ENCODE measurements at places on chromosomes 5 and 9.

GRCh38 chr5:83498585-83498984 is 27.0 kb downstream of the VCAN start:
- no peak for DNase-seq

GRCh38 chr5:141637123-141637766 is 448 bp downstream of the RELL2 start:
- DNase-seq: peak; percentile 91

DNA sequence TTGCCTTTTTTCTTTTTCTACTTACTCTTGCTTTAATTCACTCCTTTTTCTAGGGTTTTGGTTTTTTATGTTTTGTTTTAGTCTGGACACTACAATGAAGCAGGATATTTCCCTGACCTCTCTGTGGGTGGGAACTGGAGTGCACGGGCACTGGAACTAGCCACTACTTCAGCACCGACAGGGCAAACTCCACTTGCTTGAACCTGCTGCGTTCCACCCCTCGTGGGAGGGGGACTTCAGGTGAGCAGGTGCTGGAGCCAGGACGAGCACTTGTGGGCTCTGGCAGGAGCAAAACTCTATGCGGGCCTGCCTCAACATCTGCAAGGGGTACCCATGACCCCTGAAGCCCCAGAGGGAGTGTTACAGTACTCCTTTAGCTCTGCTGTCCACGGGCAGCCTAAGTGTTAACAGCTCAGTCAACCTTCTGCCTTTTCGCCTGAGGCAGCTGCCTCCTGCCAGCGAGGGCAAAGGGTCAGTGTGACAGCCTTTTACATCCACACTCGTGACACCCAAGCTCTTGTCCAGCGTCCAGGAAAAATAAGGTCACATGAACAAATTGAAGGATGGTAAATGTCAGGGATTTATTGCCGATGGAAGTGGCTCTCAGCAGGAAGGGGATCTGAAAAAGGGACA is 144.1 kb upstream of the NFIL3 start:
- no peak for DNase-seq

DNA sequence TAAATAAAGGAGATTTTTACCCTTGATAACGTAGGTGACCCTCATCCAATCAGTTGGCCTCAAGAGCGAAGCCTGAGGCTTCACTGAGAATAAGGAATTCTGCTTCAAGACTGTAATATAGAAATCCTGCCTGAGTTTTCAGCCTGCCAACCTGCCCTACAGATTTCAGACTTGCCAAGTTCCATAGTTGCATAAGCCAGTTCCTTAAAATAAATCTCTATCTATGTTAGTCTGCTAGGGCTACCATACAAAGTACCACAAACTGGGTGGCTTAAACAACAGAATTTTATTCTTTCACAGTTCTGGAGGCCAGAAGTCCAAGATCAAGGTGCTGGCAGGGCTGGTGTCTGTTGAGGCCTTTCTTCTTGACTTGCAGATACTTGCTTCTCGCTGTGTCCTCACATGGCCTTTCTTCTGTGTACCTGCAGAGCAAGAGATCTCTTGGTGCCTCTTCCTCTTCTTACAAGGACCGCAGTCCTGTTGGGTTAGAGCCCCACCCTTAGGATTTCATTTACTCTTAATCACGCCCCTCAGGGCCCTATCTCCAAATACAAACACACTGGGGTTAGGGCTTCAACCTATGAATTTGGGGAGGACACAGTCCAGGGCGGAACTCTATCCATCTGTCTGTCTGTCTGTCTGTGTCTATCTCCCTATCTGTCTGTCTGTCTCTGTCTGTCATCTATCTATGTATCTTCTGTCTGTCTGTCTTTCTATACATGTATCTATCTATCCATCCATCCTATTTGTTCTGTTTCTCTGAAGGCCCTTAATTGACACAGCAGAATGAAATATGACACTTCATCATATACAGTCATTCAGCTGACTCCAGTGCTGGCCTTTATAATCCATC is 17.0 kb upstream of the CMBL start:
- DNase-seq: no peak

DNA sequence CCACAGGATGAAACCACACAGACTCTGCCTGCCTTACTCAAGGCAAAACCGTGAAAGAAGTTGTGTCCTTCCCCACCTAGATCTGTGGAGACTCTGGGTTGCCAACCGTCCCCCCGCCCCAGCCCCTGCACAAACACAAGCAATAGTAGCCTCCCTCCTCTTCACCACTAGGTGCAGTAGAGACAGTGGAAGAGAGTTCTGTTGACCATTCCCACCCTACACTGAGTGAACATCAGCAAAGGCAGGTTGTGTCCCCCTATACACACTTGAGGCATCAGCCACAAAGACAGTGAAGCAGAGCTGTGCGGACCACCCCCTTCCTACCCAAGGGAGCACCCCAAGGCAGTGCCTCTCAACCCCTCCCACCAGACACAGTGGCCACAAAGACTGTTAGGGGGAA is 223.7 kb upstream of the NFIL3 start:
- no peak for DNase-seq

DNA sequence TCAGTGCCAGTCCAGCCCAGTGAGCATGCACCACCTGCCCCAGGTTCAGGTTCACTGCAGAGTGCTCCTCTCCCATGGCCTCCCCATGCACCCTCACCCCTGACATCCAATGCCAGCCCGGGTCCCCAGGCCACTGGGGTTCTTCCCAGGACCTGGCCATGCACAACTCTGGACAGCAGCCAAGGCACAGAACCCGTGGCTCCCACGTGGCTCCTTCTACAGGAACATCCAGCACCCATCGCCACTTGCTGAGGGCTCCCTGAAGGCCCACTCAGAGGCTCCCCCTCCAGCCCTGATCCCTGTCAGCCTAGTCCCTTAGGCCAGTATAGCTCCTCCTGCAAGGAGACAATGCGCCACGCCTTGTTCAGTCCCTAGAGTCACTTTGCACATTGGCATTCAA is 110.8 kb downstream of the IRX2 start:
- DNase-seq: no peak

DNA sequence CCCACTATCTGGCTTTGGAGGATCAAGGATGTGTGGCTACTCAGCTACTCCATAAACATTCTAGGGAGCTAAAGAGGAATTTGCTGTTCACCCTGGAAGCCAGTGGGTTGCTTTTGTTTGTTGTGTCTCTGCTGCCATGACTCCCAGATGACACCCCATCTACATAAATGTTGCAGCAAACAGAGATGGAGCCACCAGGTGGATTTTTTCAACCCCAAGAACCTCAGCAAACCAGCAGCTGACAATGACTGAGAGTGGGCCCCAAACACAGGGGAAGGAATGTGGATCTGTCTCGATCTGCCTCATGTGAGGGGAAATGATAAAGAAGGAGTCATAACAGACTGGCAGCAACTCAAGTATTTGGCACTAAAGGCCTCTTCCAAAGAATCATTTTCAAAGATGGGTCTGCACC is 132.7 kb upstream of the TNC start:
- DNase-seq: no peak

DNA sequence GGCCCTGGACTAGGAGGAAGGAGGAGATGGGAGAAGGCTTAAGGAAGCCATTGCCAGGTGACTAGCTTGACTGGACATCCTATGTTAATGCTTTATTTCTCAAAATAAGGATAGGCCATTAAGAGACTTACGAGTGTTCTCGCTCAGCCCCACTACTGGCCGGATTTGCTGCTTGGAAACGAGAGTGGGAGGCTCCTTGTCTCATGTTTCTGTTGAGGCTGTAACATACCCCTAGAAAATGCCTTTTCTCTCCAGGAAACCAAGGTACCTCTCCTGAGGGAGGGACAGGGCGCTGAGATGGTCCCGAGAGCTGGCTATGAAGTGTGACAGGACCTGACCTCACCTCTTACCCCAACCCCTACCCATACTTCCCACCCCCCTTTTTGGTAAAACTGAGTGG is 60.0 kb downstream of the RALGPS1 start:
- DNase-seq: no peak

DNA sequence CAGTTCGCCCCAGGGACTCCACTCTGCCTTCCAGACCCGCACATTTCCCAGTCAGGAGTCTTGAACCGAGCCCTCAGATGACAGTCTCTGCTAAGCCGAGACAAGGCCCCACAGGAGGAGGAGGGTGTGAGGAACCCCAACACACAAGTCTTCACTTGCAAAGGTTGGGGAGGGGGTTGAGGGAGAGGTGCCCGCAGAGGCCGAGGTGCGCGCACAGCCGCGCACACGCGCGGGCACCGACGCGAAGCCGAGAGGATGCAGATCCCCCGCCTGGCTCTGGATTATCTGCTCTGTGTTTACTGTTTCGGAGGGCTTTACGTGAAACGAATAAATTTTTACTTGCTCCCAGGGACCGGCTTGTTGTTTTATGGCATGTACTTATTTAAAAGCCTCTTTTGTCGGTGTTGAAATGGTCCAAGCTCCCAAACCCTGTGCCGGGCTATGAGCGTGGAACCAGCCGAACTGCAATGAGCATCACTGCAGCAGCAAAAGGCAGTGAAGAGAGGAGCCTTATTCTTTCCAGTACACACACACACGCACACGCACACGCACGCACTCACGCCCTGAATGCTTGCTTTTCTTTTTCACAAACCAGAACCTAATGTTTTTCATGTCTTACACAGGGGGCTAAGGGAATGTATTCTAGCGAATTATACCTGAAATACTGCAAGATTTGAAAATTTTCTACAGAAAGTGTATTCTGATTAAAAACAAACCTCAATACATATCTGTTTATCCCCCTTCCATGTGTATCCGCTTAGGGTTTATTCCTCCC is 297.7 kb downstream of the PARP8 start:
- DNase-seq: no peak

GRCh38 chr9:18893046-18893445 is 140.0 kb downstream of the SAXO1 start:
- DNase-seq: no peak

DNA sequence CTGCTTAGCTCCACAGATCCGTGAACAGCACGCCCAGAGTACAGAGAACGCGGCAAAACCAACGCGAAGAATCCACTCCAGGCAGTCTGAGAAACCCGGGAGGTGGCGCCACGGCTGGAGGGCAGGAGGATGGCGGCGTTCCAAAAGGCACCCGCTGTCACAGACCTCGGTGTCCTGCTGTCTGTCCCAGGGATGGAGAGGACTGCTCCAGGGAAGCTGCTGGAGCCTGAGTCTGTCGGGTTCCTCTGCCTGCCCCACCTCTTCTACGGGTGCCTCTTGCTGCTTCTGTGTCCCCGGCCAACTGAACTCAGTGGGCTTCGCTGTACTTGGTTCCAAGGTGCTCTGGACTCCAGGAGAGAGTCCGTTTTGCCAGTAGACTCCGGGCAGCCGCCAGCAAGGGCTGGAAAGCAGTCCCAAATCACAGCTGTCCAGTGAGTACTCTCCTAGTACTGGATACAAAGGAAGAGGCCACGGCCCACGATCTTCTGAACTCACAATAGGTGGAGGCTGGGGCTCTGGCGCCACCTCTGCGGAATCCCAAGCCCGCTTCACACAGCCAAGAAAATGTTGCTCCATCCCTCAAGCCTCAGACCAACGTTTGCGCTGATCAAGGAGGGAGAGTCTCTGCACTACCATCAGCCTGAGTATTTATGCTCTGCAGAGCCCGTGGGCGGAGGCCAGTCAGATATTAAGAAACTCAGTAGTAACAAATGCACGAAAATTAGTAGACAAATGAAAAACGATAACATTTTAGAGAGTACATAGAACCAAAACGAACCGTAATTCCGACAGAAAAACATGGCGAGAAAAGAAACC is 440 bp downstream of the ANXA2R start:
- peak; percentile 79 for DNase-seq

GRCh38 chr9:112065806-112066606 is 109.1 kb downstream of the SUSD1 start:
- DNase-seq: peak; percentile 82

DNA sequence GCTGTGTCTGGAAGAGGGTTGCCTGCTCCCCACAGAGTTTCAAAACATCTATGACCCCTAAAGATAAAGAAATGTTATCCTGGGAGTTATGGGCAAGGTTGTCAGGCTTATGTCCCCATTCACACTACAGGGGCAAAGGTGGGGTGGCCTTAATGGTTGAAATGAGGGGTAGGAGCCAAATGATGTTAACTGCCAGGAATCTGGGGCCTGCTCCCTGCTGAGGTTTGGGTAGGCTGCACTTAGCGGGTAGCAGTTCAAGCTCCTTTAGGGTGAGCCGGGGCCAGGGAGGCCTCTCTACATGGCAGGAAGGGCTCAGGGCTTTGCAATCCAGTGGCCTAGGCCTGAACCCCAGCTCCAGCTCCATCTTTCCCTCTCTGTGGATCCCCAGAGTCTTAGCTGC is 3.0 kb downstream of the FGF18 start:
- DNase-seq: no peak

DNA sequence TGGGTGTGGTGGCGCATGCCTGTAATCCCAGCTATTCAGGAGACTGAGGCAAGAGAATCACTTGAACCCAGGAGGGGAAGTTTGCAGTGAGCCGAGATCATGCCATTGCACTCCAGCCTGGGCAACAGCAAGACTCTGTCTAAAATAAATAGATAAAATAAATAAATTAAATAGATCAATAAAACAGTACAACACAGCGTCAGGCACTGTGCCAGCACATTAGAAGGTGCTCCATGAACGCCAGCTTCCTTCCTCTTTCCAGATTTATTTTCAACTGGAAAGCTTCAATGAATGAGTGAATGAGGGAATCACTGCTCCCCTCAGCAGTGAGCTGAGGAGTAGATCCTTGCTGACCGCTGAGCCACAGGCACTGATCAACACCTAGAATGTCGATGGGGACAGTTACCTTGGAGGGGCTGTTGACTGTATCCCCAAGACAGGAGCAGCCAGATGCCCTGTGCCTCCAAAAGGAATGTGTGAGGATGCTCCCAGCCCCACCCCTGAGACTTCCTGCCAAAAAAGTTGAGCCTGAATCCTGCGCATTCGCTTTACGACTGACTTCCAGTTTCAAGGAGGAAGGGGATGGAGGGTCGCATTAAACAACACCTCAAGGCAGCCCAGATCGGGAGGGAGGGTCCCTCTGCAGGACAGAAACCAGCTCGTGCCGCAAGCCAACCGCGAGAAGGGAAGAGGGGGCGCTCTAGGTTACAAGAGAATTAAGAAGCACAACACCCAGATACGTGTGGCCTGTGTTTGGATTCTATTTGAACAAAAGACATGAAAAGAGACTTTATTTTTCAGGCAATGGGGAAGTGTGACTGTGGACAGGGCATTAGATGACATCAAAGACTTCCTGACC is 54.0 kb upstream of the CNOT6 start:
- DNase-seq: no peak

DNA sequence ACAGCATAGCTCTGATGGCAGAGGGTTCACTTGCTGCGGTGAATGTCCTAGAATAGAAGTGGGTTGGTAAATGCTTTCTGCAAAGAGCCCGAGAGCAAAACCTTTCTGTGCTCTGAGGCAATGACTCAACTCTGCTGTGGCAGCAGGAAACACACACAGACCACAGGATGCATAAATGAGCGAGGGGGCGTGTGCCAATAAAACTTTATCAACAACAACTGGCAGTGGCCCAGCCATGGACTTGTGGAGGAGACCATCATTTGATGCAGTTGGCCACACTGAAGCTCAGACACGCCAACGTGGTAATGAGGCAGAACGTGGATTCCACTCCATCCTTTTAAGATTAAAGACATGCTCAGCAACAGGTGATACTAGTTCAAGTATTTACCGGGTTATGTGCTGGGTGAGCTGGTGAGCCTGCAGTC is 6.8 kb downstream of the MRPL36 start:
- DNase-seq: no peak

- no peak for DNase-seq
Measured at GRCh38 chr5:168713051-168713450, 133.9 kb upstream of the PANK3 start.

- DNase-seq: no peak
Measured at GRCh38 chr5:118906947-118907346, 81.4 kb downstream of the DTWD2 start.

GRCh38 chr5:174972291-174972690 is 247.9 kb downstream of the MSX2 start:
- DNase-seq: no peak

- DNase-seq: no peak
Measured at GRCh38 chr5:153084511-153084910, 406.0 kb upstream of the GRIA1 start.
